ENCODE measurements at places on chromosomes 4 and X.
A peak's percentile ranks its signal among the peaks of the same experiment; 100 is the strongest.

DNA sequence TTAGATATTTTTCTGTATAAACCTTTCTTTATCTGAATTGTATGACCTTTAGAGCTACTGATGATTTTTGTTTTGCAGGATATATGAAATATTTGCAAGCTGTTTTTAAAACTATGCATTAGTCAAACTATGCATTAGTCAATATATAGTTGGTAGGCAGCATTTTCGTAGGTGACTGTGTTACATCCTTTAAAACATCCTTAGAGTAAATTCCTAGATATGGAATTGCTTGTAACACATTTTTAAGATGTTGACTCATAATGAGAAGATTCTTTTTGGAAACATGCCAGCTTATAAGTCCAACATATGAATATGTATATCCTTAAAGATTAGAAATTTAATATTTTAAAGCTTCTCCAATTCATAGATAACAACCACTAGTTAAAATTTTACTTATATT, 1768.5 kb downstream of the PCDH7 start:
- DNase-seq, result no peak

DNA sequence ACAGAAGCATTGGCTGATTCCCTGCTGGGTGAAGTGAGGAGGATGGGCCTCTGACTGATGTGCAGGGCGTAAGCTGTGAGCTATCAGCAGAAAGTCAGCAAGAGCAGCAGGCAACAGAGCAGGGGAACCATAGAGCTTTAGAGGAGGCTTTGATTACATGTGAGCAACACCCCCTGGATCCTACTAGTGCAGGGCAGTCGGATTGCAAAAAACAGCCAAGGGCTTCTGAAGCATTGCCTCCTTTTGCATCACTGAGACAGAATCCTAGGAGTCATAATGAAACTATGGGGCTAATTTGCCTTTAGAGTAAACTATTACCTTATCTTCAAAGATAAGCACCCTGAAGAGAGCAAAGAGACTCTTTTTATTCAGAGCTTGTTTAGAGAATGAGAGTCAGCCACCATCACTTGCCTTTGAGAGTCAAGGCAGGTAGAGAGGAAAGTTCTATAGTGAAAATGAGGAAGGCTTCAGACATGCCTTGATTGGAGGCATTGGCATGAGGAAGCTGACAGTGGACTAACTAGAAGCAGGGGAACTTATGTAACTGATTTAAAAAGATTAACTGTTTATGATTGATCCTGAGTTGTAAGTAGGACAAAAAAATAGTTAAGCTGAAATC, 420.3 kb downstream of the PDHA2 start:
- DNase-seq, result no peak

- no peak for DNase-seq
Measured at GRCh38 chrX:39900777-39901170, 197.0 kb downstream of the BCOR start.

DNA sequence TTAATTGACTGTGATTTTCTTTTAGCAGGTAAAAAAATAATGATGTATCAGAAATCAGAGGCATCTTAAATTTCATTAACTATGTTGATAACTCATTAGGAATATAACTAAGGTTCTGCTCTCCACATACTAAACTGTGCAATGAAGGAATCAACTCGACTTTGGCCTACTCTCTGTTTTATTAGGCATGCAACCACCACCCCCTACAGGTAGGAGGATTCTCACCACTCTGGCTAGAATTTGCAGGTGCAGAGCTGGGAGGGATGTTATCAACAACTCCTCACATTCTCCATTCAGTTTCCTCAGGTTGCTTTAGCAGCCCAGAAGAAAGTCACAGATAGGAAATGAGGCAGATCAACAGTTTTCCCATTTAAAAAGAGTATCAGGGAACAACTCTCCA, 160.1 kb downstream of the COX18 start:
- DNase-seq, result no peak

DNA sequence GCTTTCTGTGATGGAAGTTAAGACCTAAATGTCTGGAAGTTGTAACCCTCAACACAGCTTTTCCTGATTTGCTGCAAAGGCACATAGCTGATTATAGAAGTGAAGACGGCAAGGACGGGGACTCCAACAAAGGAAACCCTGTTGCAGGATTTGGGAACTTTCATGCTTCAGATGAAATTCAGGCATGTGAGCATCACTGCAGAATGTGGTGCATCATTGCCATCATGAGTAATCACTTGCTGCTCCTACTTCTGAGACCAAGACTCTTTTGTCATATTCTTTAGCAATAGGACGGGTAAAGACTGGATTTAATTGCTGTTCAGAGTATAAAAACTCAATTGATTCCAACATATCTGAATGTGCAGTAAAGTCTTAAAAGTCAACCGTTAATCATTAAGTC, 35.8 kb downstream of the YIPF6 start:
- DNase-seq, result peak; percentile 46

DNA sequence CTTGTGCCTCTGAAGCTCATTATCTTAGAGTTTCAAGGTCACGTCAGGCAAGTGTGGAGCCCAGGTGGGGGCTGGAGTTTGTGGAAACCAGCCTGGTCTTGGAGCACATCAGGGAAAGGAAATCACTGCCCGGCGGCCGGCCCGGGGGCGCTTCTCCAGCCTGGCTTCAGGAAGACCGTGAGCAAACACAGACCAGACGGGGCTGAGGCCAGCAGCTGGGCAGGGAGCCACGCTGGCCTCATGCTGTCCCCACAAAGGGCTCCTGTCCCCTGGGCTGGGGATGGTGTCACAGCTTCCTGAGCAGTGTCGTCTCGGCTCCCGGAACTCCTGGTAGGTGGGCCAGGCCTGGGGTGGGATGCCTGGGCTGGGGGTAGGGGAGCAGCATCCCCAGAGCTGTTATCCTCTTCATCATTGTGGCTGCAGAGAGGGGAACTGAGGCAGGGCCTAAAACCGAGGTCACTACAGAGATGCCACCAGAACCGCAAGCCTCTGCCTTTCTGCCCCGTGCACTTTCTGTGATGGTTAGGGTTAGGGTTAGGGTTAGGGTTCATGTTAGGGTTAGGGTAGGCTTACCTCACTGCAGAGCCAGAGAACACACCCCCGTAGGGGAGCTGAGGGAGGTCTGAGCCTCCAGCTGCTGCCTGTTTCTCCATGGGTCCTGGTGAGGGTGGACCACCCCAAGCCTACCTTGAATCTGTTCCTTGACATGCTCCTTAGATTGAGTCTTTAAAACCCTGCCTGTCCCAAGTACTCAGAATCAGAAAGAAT, 77.5 kb downstream of the HTRA3 start:
- DNase-seq, result no peak

GRCh38 chrX:102085706-102086105, 39.8 kb upstream of the TCEAL2 start:
- peak; percentile 2 for DNase-seq

DNA sequence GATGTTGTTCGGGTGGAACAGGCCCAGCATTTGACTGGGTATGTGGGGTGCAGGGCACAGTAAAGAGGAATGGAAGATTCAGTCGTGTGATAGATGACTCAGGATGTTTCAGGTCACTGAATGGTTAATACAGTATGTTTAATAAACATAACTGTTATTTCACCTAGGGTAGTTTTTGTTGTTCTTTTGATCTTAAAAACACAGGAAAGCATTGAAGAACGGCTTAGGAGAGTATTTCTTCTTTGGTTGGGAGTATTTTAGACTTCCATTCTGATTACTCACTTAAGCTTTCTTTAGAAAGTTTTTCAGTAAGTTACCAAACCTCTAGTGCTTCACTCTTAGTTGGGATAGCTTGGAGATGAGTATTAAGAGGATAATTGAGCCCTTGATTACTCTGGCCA, 62.3 kb downstream of the STAG2 start:
- DNase-seq, result no peak

- DNase-seq, result no peak
Measured at GRCh38 chr4:169315530-169316343, 45.0 kb upstream of the SH3RF1 start.

- no peak for DNase-seq
Measured at GRCh38 chr4:81541161-81541945, 69.6 kb upstream of the RASGEF1B start.

DNA sequence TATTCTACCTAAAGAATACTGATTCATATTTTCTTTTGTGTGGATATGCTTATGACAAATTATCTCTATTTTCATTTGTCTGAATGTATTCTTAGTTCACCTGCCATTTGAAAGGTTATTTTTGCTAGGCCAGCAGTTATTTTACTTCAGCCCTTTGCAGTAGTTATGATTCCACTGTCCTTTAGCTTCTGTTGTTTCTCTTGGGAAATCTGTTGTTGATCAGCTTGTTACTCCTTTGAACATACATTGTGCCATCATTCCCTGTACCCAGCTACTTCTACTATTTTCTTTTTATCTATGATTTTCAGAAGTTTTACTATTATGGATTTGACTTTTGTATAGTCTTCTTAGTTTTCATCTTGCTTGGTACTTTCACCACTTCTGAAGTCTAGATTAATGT, 37.2 kb downstream of the RBM46 start:
- DNase-seq, result no peak

DNA sequence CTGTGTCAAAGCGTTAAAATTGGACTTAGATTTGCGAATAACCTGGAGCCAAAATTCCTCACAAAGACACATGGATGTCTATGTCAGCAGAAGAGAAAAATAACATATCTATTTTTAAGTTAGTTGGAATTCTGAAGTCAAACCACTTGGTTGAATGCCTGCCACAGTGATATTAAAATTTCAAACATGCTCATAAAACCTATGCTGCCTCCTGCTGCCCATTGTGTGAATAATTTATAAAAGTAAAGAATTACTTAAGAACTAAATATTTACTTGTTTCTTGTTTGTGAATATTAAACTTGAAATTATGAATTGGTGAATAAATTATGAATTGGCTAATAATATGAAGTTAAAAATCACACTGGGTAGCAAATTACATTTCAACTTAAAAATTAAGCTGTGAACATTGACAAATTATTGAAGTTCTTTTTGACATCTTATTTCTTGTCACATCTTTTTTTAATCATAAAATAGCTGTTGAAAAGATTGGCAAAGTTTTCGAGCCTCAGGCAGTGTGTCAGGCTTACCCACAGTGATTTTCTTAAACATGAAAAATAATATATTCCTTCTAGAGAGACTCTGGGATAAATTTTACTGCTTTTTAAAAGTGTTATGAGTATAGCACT, 35.4 kb downstream of the FABP2 start:
- peak; percentile 71 for DNase-seq

DNA sequence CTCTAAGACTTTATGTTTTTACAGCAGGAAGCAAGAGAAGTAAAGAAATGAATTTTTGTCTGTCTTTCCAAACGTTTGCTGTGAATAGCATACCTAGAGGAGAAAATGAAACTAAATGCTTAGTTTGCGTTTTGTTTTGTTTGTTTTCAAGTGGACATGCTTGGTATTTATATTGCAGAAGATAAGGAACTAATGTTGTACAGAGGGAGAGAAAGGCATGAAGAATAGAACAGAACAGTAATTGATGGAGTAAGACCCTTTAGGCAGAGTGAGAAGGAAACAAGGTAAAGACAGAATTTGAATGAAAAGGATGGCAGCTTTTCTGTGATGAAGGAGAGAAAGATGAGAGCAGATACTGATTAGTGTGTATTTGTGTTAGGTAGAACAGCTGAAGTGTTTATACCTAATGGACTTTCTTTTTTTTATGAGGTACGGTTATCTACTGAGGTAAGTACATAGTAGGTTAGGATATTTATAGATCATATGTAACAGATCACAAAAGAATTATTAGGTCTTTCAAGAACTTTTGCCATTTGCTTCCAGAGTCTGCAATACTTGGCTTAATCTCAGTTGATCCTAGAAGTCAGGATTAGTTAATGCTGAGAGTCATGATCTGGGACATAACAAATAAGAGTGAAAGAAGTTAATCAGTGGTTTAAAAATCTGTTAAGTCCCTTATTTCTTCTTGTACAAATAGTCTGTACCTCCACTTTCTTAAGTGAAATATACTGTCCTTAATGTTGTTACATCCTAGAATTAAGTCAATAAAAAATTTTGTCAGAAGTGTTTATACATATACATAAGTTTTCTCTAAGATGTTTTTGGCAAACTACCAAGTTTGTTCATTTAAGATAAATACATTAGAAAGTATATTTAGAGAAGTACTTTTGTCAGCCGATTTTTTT, 36.8 kb downstream of the FABP2 start:
- DNase-seq, result peak; percentile 40

DNA sequence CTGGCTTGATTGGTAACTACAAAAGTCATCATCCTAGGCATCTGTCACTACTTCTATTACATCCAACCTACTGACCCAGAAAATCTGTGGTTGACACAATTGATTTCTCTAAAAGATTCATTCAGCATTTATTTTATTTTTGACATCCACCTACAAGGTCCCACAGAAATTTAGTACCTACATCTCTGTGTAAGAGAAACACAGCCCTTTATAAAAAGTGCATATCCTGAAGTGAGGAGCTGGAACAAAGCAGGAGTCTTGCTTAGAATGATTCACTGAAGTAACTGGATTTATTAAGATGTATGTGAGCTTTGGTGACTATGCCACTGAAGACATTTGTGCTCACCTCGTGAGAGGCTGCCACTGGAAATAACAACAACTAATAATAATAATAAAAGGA, 391.0 kb downstream of the GPAT3 start:
- DNase-seq, result no peak

- DNase-seq, result no peak
Measured at GRCh38 chr4:99834569-99834968, 17.9 kb downstream of the DAPP1 start.

- DNase-seq, result no peak
Measured at GRCh38 chr4:41305476-41305875, 48.7 kb downstream of the UCHL1 start.

- DNase-seq, result no peak
Measured at GRCh38 chrX:103614999-103615398, 7.2 kb downstream of the TCEAL3 start.

DNA sequence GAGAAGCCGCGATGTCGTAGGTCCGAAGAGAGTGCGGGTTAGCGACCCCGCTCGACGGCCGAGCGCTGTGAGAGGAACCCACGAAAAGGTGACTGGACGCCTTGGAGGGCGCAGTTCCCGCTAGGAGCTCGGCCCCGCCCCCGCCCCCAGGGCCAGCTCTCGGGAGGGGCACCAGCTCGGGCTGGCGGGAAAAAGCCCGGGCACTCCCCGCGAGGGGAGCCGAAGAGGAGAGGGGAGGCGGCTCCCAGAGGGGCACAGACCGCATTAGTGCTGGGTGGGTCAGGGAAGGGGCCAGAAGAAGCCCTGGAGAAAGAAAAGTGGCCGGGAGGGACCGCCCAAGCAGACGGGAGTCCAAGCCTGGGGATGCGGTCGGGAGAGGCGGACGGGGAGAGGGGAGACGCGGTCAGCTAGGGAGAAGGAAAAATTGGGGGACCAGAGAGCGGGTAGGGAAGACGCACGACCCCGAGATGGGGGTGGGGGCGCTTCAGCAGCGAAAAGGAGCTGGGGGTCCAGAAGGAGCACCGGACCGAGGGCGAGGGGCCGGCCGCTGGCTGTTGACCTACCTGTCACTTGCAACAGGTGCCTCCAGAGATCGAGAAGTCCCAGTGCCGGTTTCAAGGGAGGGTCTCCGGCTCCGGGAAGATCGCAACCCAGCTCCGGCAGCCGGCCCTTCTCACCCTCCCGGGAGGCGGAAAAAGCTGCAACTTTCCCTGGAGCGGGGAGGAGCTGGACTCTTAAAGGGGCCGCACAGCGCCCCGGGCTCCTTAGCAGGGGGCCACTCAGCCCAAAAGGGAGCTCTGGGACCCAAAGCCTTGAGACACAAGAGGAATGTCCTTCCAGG, at the start of gene SYTL4:
SYTL4 (minus strand) TSS at position 681 of the 841 bp plus-strand sequence. CDS start 30,084 bp downstream, outside the sequence.
- DNase-seq, result no peak

- no peak for DNase-seq
Measured at GRCh38 chr4:109953556-109953955, 40.9 kb downstream of the EGF start.
